Coronary artery (tissue), 2 donors: ENCODE measurements at places on chromosomes 4 and X.
A peak's percentile ranks its signal among the peaks of the same experiment; 100 is the strongest.

- DNase-seq: no peak
Observed at GRCh38 chrX:18647621-18648020, 24.3 kb downstream of the RS1 start.

GRCh38 chrX:125005863-125006262 lies 313.8 kb upstream of the TEX13C start:
- DNase-seq: no peak

GRCh38 chrX:40262157-40263013 lies 164.6 kb upstream of the BCOR start:
- peak; percentile 75 for DNase-seq

GRCh38 chr4:180099957-180100356 lies 2143.2 kb upstream of the TENM3 start:
- DNase-seq: no peak

DNA sequence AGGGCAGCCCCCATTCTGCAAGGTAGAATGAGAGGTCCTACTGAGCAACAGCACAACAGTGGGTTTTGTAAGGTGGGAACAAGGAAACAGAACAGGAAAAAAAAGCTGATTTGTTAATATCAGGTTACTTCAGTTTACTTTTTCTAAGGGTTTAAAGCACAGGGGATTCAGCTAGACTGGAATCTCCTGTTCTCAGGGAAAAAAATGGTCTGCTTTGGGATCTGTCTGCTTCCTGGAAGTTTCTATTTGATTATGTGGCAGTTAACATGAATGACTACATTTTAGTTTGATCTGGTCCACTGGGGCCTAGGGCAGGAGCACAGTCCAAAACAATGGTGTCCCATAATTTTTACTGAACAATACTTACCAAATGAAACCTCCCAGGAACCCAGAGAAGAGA lies 104.6 kb downstream of the FBXW7 start:
- DNase-seq: no peak

- peak; percentile 65 for DNase-seq
Observed at GRCh38 chr4:8705161-8706145, 112.9 kb downstream of the CPZ start.

DNA sequence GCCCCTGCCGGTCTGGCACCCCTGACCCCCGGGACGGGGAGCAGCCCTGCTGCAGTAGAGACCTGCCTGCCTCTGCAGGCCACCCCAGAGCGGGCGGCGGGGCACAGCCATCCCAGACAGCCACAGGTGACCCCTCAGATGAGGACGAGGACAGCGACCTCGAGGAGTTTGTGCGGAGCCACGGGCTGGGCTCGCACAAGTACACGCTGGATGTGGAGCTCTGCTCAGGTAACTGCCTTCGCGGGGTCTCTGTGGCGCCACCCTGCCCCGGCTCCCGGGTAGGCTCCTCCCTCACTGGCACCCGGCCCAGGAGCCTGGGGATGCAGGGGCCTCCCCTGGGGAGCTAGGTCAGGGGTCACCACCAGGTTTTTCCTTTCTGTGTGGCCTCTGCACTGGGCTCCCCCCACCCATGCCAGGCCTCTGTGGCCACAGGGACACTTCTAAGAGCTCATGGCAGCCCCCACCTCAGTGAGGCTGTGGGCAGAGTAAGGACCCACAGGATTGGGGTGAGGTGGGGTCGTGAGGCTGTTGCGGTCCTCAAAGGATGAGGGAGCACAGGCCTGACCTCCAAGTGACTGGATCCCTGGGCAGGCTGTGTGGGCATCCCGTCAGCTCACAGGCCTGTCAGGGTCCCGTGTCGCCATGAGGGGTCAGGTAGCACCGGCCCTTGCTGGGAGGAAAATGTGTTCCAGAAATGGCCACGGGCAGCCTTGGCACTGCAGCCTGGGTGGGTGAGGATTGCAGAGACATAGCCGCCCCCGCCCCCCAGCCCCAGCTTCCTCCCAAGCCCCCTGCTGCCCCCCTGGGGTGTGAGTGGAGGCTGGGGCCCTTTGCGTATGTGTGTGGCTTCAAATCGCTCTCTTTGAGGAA lies 6.4 kb downstream of the UVSSA start:
- DNase-seq: no peak

DNA sequence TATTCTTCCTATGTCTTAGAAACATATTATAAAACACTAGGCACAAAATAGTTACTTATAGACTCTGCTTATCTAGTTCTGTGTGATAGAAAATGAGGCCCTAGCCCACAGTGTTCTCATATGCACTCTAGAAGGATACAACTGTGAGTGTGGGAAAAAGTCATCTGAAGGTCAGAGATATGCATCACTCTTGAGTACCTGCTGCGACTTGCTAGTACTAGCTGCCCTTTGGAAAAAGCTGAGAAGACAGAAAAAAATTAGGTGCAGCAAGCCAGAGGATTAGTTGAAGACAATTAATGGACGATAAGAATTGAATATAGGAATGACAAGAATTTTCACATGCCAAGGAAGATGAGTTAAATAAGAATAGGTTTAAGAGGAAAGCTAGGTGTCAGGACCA lies 61.3 kb downstream of the MTHFD2L start:
- no peak for DNase-seq

DNA sequence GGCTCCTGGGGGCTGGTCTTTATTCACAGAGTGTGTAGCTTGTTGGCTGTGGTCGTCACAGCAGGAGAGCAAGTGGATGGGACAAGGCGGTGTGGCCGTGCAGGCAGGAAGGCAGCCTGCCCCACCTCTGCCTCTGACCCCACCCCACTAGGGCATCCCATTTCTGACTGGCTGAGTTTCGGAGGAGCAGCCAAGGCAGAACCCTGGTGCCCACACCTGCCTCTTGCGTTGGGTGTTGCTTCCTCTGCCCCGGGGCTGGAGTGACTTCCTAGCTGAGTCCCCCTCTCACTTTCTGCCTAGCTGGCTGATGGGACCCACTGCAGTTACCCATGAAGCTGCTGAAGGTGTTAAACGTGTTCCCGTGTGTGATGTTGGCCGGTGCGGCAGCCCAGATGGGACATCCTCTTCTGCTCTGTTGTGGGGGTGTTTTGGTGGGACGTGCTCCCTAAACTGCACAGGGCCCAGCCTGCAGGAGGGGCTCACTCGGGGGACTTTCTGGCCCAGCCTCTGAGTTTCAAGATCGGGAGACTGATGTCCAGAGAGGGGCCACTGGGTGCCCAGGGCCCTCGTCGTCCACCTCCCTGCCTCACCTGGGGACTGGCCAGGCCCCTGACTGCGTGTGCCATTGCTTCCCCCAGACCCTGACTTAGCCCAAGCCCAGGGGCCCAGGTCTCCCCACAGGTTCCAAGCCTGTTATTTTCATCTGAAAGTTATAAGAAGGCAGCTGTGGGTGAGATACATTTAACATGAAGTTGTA lies 101.5 kb downstream of the PSAPL1 start:
- DNase-seq: no peak

DNA sequence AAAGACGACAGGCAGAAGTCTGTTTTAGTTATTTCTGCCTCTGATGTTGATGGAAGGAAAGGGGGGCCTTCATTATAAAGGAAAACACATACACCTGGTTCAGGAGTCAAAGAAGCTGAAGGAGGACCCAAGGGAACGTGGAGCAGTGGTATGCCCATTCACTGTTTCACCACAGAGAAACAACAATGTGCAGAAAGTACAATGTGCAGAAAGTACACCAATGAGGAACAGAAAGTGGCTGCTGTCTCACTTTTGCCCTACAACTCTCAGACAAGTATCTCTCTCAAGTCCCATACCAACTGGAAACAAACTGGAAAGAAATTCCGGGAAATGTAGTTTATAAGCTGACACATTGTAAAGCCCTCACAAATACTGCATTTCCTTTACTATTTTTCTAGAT lies 564.5 kb downstream of the TRAM1L1 start:
- no peak for DNase-seq

- DNase-seq: no peak
Observed at GRCh38 chr4:10456260-10456594, 999 bp downstream of the ZNF518B start.

- no peak for DNase-seq
Observed at GRCh38 chr4:173211838-173212237, 43.2 kb downstream of the GALNT7 start.

DNA sequence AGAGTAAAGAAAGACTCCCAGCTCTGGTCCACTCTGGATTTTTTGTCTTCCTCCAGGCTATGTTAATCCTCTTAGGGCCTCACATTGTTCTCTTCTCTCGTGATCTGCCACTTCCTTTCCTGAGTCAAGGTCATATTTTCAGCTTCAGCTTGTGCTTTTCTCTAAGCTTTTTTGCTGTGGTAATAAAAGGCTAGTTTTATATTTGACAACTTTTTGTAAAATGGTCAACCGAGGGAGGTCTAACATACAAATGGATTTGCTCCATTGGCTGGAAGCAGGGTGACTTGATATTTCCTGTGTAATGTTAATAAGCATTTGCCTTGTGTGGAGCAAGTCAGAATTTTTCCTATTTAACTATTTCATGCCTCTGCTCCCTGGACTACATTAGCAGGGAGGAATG lies 239.7 kb downstream of the RAB28 start:
- DNase-seq: no peak

DNA sequence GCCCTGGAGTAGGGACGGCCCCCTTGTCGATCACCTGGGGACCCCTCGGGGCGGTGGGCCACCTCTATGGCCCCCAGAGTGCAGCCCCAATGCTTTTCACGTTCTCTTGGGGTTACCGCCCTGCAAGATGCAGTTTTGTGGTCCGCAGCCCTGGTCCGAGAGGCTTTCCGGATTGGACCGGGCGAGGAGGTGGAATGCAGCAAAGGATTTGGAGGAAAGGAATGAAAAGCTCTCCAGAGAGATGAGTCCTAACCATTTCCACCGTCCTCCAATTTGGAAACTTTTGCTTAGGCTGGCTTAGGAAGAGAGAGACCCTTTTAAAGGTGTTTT lies 601 bp downstream of the SLC25A43 start:
- no peak for DNase-seq

DNA sequence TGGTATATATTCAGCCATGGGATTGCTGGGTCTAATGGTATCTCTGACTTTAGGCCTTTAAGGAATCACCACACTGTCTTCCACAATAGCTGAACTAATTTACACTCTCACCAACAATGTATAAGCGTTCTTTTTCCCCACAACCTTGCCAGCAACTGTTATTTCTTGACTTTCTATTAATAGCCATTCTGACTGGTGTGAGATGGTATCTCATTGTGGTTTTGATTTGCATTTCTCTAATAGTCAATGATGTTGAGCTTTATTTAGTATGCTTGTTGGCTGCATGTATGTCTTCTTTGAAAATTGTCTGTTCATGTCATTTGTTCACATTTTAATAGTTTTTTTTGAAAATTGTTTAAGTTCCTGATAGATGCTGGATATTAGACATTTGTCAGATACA lies 235.2 kb downstream of the HEPH start:
- DNase-seq: no peak

DNA sequence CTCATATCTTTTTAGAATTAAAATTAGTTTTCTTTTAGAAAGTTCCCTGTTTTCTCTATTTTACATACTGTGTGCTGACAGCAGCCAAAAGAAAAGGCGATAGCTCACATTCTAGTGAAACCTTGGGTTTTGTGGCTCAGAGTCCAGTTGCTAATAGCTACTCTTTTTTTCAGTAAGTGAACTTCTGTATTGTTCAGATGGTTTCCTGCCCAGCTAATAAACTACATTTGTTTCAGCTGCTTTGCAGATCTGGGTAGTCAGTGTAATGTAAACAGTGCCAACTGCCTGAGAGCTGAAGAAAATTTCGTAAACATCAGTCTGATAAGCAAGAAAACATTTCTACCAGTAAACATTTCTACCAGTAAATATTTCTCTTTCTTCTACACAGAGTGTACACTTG lies 370.2 kb downstream of the GRIA2 start:
- no peak for DNase-seq

GRCh38 chr4:8376361-8377102 lies 64.0 kb downstream of the ACOX3 start:
- DNase-seq: no peak

- DNase-seq: no peak
Observed at GRCh38 chr4:97942137-97942536, 201.1 kb downstream of the STPG2 start.

GRCh38 chr4:179709961-179710624 lies 2267.9 kb upstream of the AGA start:
- no peak for DNase-seq

DNA sequence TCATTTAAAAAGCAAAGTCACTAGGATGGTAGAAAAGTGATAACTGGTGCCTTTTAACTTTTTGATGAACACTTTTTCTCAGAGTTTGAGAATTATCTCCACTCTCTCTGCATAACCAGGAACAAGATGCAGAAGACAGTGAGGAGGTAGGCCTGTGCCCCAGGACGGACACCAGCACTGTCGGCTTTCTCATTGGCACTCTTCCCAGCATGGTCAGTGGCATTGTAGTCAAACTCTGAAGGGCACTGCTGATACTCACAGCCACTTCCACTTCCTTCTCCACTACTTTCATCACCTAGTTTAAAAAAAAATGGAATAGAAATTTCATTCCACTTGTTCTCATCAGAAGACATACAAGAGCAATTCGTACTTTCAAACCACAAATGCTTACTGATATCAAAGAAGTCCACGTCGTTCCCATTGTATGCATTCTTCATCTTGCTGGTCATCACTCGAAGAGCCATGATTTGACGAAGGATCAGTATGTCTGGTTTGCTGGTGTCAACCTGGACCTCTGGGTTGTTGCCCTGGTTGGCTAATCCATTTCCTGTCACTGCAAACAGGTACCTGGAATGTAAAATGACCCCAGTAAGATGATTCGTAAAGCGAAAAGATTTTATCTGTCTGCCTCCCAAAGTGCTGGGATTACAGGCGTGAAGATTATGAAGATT lies 84.8 kb upstream of the TFDP3 start:
- DNase-seq: no peak

GRCh38 chr4:108166038-108166437 lies 2.7 kb downstream of the LEF1 start:
- no peak for DNase-seq

- DNase-seq: no peak
Observed at GRCh38 chr4:54659313-54659712, 1.6 kb downstream of the KIT start.

- no peak for DNase-seq
Observed at GRCh38 chr4:150126864-150127203, 48.6 kb downstream of the DCLK2 start.

DNA sequence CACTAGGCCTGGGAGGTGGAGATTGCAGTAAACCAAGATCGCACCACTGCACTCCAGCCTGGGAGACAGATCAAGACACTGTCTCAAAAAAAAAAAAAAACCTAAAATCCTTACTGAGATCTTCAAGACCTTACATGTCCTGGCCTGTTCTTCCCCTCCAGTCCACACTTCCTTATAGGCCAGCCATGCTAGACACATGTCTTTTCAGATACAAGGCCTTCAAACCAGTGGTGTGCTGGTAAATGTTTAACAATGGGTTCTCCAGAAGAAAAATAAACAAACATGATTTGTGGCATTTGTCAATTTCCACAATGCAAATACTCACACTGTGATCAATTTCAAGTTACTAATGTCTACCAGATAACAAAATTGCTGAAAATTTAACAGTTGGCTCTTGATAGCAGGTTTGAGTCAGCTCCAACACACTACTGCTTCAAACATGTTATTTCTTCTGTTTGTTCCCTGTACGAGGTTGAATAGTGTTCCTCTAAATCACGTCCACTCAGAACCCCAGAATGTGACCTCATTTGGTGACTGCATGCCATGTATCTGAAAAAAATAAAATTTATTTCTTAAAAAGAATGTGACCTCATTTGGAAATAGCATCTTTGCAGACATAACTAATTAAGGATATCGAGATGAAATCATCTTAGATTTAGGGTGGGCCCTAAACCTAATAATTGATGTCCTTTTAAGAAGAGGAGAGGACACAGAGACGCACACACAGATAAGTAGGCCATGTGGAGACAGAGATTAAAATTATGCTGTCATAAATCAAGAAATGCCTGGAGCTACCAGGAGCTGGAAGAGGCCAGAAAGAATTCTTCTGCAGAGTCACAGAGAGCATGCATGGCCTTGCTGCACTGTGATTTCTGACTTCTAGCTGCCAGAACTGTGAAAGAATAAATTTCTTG lies 144.4 kb downstream of the ZNF674 start:
- DNase-seq: no peak
